ACHN (cell line): ENCODE measurements at places on chromosomes 3 and 15.

DNA sequence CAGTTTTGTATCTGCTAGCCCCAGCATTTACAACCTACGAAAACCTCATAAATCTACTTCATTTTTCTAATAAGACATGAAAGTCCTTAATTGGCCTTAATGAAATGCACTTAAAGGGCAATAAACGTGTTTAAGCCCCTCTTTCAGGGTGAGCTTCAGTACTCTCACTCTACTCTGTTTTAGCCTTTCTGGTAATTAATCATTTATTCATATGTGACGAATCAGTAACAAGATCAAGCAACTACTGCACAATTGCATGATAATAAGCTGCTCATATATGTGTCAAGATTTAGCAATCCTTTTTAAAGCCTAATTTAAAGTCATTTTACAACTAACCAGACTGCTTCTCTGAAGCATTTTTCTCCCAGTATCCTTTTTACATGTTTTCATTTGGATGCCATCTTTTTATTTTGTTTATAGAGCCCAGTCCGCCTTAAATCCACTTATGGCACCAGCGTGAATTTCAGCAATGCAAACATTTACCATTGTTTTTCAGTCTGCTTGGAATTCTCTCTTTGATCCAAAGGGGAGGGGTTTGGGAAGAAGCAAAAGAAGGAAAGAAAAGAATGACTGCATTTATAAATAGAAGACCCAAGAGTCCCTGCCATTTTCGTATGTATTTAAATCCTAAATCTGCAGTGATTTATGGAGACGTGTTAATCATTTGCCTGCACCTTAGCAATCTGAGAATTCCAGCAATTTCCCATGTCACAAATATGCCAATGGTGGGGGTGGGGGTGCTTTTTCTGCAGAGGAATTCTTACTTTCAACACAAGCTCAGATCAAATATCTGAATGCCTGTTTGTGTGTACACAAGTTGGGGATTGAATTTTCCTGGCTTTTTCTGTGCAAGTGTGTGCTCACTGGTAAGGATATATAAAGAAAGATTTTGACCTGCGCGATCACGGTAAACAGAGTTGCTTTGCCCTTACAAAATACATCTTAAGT, 230.8 kb upstream of the TBC1D5 start:
- DNase-seq, result no peak

DNA sequence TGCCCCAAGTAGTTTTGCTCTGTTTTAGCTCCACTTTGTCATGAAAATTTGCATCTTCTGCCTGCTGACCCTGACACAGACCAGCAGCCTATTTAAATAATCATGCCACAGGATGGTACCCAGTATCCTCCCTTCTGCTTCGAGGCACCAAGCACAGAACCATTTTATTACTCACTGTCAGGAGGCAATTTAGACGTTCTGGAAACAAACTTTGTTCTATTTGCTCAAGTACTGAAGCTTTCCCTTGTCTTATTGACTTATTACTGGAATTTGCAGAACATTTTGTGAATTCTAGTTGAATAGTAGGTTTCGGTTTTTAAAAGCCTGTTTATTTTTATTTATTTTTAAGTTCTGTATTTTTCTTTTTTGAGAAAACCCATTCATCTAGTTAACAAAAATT, 279.6 kb upstream of the GADL1 start:
- no peak for DNase-seq

DNA sequence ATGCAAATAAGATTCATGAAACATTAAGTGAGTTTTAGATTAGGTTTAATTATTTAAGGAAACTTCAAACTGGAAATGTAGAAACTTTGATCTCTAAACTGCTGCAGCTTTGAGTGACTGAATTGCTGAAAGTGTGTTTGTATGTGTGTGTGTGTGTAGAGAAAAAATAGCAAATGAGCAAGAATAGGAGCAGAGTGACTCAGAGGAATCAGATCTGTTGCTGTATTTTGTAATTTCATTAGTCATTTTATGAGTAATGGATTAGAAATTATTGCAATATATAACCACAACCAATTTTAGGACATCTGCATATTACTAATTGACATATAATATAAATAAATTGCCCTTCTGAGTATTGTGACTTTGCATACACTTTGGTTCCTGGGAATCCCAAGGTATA, 52.8 kb upstream of the SLC9A9 start:
- DNase-seq, result no peak

GRCh38 chr3:133408961-133409360, 9.1 kb downstream of the BFSP2 start:
- peak; percentile 67 for DNase-seq

DNA sequence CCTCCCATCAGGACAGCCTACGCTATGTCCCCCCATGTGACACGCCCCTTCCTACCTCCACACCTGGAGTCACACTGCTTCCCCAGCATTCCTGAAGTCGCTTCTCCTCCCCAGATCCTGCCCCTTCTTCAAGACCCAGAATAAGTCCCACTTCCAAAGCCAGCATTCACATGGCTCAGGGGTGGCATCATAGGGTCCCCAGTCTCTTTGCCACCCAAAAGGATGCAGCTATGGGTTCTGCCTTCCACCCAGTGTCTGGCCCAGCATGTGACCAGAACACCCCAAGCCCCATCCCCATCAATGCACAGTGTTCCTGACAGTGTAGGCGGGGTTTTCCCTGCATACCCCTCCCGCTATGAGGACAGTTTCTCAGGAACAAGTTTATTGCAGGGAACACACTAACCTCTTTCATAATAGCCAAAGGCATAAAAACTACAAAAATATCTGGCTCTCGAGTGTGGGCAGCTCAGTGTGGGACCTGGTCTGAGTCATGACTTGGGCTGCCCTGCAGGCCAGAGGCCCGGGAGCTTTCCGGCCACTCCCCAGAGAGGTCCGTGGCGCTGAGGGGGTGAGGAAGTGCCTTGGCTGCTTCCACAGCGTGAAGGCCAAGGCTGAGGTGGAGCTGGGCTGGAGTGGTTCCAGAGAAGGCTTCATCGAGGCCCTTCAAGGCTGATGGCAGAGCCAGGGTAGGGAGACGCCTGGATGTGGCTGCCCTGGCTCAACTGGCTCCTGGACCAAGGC, 5.8 kb downstream of the ISLR start:
- peak; percentile 82 for DNase-seq

GRCh38 chr3:51887620-51888019, 12.2 kb upstream of the IQCF5 start:
- no peak for DNase-seq

DNA sequence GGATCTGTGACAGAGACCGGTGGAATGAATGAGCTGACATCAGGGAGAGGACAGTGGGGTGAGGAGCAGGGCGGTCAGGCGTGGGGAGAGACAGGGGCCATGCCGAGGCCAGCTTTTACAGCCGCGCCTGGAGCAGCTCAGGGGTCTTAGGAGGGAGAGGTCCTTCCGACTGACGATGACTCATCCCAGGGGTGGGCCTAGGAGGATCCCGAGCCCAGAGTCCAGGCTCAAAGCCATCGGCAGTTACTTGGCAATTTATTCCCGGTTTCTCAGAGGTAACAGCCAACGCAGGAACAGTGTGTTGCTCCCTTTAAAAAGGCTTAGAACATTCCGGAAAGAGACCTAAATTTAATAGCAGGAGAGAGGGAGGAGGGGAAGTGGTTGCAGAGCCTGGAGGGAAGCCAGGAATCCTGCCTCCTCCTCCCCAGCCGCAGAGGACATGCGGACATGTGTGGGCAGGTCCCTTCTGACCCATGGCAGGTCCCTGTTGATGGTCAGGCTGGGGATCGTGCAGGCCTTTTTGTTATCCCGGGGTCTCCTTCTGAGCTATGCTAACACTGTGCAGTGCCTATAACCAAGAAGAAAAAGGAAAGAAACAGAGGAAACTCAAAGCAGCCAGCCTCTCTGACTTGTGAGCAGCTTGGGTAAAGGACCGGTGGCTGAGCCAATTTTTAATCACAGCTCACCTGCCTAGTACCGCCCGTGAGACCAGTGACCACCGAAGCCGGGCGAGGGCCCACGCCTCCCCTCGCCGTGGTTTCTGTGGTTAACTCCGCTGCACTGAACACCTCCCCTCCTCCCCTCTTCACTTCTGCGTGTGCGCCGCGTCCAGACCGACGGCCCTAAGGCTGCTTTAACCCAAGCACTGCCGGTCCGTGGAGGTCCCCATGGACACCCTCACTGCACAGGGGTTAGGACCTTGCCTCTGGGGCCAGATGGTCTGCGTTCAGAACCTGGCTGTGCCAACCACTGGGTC, 392.4 kb upstream of the PROK2 start:
- no peak for DNase-seq

GRCh38 chr15:61188168-61188567, 40.9 kb downstream of the RORA start:
- DNase-seq, result no peak

GRCh38 chr3:178381555-178381954, 154.7 kb upstream of the KCNMB2 start:
- DNase-seq, result no peak

DNA sequence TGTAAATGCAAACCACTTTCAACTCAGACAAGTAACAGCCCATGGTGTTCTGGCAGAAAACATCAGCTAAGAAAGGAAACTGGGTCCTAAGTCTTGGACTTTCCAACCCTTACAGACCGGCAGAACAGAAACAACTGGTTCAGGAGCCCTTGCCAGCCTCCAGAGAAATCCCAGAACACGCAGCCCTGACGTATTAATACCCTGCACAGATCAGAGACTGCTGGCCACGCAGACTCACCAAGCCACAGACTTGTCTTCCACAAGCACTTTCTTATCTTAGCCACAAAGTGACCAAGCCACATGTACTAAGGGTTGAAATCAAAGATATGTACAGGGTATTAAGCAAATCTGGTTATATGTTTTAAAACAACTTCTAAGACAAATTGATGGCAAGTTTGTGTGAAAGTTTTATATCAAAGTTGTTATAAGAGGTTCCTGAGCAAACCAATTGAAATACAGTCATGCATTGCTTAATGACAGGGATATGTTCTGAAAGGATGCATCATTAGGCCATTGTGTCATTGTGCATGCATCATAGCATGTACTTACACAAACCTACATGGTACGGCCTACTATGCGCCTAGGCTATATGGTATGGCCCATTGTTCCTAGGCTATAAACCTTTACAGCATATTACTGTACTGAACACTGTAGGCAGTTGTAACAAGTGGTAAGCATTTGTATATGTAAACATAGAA, 36.8 kb downstream of the BTD start:
- DNase-seq, result no peak

DNA sequence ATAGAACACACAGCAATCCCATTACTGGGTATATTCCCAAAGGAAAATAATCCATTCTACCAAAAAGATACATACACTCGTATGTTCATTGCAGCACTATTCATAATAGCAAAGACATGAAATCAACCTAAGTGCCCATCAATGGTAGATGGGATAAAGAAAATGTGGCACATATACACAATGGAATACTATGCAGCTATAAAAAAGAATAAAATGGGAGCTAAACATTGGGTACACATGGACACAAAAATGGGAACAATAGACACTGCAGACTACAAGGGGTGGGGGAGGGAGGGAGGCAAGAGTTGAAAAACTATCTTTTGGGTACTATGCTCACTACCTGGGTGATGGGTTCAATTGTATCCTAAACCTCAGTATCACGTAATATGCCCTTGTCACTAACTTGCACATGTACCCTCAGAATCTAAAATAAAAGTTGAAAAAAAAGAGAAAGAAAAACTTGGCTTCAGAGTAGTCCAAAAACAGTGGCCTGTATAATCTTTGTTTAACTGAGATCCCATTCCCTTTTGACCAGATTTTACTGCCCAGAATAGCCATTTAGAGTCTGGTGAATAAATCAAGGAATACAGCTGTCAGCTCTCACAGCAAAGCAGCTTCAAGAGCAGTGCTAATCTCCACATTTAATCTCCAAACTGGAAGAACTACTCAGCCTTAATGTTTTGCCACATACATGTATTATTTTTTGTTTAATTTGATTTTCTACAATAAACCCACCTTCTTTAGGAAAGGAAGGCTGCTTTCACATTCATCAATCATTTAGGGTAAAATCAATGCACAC, 54.5 kb upstream of the XRN1 start:
- DNase-seq, result no peak

DNA sequence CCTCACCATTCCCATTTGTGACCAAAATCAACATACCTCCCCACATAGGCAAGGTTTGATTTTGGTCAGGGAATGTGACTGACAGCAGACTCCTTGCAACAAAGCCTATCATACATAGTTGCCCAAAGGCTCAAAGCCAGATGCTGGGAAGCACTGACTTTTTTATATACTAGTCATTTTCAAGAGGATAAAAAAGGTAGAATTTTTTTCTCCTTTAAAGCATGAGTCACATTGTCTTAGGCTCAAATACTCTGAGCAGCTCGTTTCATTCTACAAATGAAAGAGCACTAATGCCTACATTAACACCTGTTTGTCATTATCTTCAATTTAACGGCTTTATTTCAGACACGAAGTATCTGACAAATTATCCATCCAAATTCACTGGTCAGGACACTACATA, 36.2 kb downstream of the ICE2 start:
- no peak for DNase-seq

- DNase-seq, result no peak
Measured at GRCh38 chr3:135249186-135249585, 454.1 kb downstream of the EPHB1 start.

DNA sequence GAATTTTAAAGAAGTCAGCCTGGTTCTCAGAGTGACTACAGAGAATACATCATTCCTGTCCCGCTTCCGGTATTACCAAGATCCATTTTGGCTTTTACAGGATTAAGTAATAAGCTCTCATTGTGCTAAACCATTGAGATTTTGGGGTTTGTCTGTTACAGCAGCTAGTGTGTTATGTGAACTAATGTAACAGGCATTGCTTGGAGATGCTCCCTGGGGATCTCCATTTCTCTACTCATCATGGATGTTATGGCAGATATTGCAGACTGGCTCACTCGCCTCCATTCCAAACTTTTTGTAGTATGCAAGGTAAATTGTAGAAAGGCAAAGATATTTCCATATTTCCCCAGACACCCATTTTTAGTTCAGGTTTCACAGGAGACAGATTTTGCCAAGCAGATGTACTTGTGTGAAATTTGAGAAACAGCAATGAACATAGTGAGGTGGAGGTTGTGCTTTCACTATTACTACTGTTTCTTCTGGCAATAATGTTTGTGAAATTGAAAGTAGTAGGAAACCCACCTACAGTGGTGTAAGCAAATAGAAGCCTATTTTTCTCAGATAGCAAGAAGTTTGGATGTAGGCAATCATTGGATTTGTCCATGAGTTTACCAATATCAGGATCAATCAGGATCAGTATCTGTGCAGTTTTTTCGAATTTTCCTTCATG, 177.1 kb upstream of the GALNT15 start:
- DNase-seq, result no peak

DNA sequence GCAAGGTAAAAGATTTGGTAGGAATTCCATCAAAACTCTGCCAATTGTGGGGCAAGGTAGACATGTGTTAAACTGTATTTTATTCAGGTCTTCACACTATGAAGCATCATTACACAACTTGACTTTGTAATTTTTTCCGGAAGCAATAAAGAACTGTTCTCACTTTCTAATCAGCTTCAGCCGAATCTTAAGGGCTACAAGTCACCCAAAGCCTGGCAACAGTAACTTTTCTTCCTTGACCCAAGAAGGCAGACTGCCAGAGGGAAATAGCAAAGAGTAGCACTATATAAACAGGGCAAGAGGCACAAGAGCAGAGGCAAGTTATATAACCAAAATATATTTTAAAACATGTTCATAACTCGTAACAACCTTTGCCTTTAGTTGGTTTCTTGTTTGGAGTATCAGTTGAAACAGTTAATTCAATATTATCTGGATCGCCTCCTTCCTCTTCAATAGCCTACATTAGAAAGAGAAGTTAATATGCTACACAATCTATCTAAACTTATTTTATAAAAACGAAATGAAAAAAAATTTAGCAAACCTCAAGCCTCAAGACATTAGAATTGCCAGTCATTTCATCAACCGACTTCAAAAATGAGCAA, 1.4 kb downstream of the SLTM start:
- peak; percentile 28 for DNase-seq
